Activated CD4-positive, alpha-beta T cell treated with anti-CD3 and anti-CD28 coated beads, Interleukin-2, amount 50 U/mL, for 48 hours (primary cell): ENCODE measurements at places on chromosomes 2 and 18.

DNA sequence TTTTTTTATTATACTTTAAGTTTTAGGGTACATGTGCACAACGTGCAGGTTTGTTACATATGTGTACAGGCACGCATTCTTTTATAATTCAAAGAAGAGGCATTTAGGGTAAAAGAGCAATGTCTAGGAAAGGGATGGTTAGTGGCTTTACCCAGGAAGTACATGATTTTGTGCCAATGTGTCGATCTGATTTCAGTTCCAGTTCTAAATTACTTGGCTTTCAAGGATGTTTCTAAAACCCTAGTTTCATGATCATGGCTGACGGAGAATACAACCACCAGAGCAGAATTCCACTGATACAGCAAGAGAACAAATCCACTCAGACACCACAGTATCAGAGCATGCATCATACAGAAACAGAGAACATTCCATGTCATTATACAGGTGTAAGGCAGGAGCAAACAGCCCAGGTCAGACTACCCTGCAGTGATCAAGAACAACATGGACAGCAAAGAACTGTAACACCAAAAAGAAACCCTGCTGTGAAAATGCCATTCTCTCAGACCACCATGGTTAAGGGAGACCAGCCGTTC is 116.7 kb upstream of the STK17B start:
- DNase-seq = no peak

GRCh38 chr2:170501421-170502043 is 213.6 kb upstream of the SP5 start:
- no peak for DNase-seq

GRCh38 chr2:60095903-60096302 is 457.6 kb downstream of the BCL11A start:
- no peak for DNase-seq

- no peak for DNase-seq
Measured at GRCh38 chr18:78767648-78768071, 212.0 kb upstream of the SALL3 start.

GRCh38 chr18:36179562-36180355 is 7.5 kb upstream of the MOCOS start:
- DNase-seq = no peak

DNA sequence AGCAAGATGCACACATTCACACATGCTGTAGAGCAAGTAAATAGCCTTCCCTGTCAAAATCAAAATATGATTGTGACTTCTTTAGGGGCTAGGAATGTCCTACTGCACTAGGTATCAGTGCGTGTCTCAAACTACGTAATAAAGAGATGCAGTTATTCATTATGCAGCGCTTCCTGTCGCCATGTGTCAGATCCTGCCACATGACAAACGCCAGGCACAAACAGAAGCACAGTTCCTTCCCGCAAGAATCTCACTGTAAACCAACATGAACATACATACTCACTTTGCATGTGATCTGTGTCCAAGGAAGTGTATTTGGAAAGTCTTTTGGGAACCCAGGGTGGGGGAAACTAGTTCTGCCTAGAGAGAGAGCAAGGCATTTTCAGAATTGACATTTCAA is 599.9 kb downstream of the RNF144A start:
- no peak for DNase-seq

GRCh38 chr2:118974103-118974993 is 32.4 kb downstream of the MARCO start:
- DNase-seq = no peak

DNA sequence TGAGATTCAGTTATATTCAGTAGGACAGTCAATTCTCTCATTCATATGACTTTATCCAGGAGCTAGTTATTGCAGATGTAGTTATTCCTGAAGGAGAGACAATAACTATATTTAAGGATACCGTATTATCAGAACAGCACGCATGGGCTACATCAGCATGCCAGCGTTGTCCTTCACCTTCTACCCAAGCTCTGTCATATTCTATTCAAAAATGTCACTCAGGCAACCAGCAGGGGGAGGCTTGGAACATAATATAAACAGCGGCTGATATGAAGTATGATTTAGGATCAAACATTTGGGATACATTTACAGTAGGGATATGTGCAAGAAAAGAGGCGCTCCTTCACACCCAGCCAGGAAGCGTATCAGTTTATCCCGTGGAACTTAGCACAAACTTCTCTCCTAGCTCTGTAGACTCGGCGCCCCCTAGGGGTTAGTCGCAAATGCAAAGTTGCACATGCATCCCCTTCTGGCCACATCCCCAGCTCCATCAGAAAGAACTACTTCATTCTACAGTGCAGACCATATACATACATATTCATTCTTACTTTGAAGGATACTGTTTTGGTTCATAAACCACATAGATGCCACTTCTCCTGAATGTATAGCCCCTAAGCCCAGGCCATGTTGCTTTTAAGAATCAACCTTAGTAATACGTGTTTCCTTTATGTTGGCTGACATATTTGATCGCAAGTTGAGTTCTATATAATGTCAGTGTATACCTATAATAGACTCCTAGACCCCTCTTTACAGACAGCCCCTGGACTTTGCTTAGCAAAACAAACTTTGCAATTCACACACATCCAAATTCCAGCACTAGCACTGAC is 759.4 kb downstream of the ADCYAP1 start:
- DNase-seq = peak; percentile 44

- DNase-seq = no peak
Measured at GRCh38 chr2:96251721-96252292, 14.0 kb downstream of the TMEM127 start.

DNA sequence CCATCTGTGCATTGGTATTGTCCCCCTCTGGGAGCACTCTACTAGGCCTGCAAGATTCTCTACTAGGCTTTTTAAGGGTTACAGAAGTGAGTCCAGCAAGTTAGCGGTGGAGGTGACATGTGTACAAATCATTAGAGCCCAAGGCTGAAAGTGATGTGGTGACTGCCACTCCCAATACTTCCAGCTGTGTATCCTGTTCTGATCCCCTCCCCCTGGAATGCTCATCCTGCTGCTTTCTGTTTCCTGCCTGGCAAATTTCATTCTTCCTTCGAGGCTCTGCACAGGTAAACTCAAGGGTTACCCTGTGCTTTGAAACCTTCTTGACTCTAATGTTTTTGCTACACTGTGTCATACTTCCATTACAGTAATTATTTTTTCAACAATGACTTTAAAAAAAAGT is 258.5 kb upstream of the REV1 start:
- DNase-seq = no peak

DNA sequence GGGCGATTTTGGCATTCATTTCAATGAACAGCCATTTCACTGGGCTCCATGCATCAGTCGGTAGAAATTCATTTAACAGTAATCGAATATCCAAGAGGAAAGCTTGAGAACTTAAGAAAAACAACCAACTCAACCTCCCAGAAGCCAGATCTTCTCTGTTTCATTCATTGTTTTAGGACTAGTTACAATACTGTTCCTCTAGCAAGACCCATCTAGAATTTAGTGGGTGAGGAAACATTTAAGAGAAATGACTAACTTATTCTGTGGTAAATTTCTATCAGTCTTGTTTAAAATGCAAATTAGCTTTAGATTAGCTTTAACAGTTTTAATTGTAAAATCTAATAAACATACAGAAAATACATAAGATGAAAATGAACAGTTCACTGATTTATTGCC is 81.4 kb upstream of the SMAD7 start:
- DNase-seq = no peak

DNA sequence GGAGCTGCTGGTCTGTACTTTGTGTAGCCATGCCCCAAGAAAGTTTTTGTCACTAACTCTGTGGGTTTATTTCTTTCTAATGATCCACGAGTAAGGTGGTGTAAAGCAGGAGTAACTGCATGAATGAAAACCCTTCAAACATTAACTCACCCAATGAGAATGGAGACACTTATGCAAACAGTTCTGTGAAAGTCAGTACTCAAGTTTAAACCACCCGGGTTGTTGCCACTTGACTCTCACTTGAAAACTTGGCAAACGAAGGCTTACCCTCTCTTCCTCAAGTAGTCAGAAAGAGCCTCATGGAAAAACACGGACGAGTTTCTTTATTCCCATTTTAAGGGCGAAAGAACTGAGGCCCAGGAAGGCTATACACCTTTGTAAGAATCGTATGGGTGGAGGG is 117.5 kb downstream of the MMADHC start:
- no peak for DNase-seq

- DNase-seq = no peak
Measured at GRCh38 chr2:50575232-50575631, 456.7 kb downstream of the NRXN1 start.

DNA sequence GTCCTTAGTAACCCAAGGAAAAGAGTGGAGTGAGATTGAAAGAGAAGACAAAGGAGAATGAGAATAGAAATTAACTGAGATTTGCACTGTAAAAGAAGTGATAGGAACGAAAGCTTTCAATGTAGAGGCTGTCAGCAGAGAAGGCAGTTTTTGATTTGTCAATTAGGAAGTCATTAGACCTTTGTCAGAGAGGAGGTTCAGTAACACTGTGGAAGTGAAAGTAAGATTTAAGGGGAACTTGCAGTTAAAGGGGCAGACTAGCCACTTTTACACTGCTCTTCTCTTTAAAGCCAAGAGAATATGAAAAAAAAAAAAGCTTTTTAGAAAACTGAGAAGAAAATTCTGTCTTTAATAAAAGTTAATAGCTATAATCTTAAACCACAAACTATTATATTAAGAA is 11.5 kb upstream of the KYNU start:
- no peak for DNase-seq

- DNase-seq = no peak
Measured at GRCh38 chr2:40485854-40486253, 34.0 kb upstream of the SLC8A1 start.

DNA sequence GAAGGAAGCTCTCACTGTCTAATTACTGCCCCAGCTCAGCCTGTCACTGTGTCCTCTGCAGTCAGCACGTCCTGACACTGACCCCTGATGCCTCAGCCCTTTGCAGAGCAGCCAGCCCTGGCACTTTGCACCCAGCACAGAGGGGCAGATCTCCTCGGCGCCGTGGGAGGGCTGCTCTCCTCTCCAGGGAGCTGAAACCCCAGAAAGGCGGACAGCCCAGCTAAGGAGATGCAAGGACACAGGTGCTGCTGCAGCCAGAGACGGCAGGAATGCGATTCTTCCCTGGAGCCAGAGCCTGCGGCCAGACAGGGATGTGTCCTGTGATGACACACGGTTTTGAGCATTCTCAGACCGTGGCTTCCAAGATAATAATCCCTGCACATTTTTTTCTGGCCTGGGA is 34.5 kb upstream of the SIX3 start:
- no peak for DNase-seq

DNA sequence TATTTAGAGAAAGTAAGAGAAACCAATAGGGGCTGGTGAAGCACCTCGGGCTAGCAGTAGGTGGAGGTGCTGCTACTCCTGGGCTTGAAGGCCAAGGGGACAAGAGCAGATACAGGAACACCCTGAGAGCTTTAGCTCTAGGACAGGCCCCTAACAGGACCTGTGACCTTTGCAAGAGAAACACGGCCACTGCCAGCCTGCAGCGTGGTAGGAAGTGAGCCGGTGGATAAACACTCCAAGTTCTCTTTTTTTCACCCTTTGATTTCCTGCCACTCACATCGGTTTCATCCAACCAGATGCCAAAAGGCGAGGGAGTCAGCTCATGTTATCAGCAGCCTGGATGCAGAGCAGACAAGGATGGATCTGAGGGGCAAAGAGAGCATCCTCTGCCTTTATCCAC is 66.8 kb upstream of the SPRED2 start:
- DNase-seq = no peak

DNA sequence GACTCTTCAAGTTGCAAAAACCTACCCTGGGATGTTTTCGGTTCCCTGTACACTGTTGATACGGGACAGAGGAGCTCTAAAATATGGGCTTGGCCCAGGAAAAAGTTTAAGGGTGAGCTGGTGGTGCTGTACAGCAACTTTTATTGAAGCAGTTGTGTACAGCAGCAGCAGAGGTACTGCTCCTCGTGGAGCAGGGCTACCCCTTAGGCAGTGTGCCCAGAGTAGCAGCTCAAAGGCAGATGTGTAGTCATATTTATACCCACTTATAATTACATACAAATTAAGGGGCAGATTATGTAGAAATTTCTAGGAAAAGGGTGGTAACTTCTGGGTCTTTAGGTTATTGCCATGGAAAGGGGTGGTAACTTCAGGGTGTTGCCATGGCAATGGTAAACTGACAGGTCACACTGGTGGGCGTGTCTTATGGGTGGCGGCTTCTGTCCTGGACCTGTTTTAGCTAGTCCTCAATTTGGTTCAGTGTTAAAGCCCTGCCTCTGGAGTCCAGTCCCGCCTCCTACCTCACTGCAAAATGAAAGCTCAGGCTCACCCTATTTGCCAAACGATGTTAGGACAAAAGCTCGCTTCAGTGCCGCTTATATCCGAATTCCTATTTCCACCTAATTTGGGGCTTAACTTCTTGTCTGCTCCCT is 203.2 kb downstream of the ETAA1 start:
- DNase-seq = no peak

GRCh38 chr2:224995419-224995818 is 46.8 kb downstream of the DOCK10 start:
- DNase-seq = no peak

- peak; percentile 30 for DNase-seq
Measured at GRCh38 chr2:95158891-95159619, 593 bp downstream of the ZNF514 start.

DNA sequence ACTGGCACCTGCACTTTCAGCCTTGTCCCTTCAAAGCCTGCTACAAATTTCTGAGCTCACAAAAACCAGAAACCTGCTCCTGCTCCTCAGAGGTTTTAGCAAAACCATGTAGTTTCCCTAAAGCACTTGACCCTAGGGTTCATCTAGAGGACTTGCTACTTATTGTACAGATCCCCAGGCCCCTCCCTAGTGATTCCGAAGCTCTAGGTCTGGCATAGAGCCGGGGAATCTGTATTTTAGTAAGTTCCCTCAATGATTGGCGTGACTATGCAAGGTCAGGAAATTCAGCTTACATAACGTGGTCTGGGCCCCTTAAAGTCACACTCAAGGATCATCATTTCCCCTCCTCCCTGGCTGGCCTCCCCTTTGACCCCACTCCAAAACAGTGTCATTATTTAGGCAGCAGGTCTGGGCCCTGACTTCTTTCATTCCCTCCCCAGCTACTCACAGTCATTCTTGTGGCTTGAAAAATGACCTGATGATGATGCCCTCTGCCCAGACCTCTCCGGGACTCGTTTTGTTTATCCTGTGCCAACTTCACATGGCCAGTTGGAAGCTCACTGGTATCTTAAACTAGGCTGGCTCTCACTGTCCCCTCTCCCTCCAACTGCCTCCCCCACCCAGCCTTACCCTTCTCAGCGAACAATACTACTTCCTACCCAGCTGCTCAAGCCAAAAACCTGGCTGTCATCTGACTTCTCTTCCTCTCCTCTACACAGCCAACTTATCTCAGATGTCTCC is 36.0 kb downstream of the WDFY1 start:
- no peak for DNase-seq

- no peak for DNase-seq
Measured at GRCh38 chr2:155733091-155733853, 599.2 kb downstream of the NR4A2 start.

DNA sequence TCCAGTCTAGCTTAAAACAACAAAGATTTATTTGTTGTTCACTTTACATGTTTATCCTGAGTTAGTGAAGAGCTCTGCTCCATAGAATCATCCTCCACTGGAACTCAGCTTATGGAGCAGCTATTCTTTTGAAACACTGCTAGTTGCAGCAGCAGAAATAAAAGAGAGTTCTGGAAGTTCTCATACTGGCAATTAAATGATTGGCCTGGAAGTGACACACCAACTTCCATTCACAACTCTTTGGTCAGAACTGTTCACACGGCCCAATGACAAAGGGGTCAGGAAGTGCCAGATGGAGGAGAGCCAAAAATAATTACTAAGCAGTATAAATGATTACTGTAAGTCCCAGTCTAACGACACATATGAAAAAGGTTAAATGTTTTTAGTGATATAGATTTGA is 39.1 kb downstream of the FBXO11 start:
- DNase-seq = no peak

GRCh38 chr2:42762155-42762554 is 1.8 kb downstream of the OXER1 start:
- no peak for DNase-seq
